ENCODE measurements at places on chromosomes 5 and 9. TPM values are rescaled to one million over a fixed set of nuclear protein-coding genes. Genes with fewer than 3 reads are reported as not detected.

Gene GPR21
- 1.5 TPM for total RNA-seq

Gene PCDHB14
- 0.11 TPM for total RNA-seq

Gene TAF11L10
- not detected for total RNA-seq

Gene ROR2
- total RNA-seq: 18.7 TPM

Gene PDCD1LG2
- 10.1 TPM for total RNA-seq

Gene OSMR
- total RNA-seq: 59.1 TPM

Gene CRAT
- total RNA-seq: 41.6 TPM

Gene PAPPA
- 23.5 TPM for total RNA-seq
